ENCODE measurements at places on chromosomes 3 and 15. TPM values are rescaled to one million over a fixed set of nuclear protein-coding genes. Genes with fewer than 3 reads are reported as not detected.
A peak's percentile ranks its signal among the peaks of the same experiment; 100 is the strongest.

TRIM71 gene
- total RNA-seq = 0.05 TPM

CLRN1 gene
- not detected for total RNA-seq

CKMT1B gene
- 0.66 TPM for total RNA-seq

FSTL1 gene
- 0.12 TPM for total RNA-seq

CHRNB4 gene
- total RNA-seq = not detected

DNA sequence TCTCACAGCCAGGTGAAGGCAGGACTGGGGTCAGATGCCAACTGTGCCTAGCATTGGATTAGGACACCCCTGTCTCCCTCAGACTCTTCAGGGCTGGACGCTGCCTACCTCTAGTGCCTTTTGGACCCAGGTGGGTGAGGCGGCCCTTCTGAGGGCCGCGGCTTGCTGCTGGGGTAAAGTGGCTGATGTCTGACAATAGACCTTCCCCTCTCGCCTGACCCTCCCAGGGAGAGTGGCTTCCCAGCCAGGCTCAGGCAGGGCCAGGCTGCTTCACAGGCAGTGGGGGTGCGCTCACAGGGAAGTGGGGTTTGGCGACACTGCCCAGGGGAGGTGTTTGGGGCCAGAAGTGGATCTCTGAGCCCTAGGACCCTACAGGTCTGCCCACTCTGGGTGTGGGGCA lies 43.3 kb upstream of the C15orf39 start:
- no peak for DNase-seq

DNA sequence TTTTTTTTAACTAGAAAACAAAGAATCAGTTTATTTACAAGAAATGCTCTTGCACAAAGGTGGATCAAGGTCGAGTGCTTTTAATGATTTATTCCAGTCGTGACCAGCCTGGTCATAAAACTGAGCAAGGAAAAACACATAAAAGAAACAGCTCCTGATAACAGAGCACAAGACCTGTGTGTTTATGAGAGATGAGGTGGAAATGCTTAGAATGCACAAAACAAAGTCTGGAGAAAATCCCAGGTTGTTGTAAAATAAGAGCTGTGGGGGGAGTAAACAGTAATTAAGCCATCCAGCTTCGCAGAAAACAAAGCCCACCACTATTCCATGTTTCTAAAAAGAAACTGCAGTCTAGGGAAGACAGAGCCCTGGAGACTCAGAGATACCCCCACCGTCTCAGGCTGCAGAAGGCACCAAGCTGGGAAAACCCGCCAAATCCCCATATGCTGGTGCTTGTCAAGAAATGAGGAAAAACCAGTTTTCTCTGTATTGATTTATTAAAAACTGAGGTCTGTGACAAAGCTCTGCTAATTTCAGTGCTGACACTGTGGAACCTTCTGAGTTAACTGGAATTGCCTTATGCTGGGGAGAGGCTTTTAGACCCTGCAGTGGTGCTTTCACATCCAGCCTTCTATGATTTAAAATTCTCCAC lies 139.3 kb downstream of the ADAMTS17 start:
- DNase-seq = no peak

DNA sequence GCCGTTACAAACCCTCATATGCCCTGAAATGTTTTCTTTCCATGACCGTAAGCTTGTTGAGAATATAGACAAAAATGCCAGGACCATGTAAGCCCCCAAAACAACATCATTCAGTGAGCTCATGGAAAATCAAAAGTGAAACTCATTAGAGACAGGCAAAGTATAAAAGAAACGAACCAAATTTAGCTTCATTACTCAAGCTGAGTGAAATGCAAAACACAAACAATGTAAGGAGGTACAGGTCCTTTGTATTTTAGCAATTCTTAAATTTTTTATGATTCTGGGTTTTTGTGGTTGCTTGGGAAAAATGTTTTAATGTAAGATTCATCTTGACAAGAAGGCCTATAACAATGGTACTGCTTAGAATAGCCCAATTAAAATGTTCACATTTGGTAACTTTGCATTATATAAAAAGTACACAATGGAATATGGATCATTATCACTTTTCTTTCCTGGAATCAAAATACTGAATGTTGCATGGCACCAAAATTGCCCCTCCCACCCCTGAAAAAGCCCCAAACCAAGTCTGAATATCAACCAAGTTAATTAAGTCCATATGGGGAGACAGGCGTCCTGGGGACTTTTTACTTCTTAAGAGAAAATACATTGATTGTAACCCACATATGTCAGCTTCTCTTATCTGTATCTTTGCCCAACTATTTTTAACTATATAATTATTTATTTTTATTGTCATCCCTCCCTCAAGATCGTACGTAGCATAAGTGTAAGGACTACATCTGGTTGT lies 247.7 kb upstream of the CDIN1 start:
- no peak for DNase-seq

- no peak for DNase-seq
Measured at GRCh38 chr15:93289941-93290617, 201.1 kb upstream of the RGMA start.

DNA sequence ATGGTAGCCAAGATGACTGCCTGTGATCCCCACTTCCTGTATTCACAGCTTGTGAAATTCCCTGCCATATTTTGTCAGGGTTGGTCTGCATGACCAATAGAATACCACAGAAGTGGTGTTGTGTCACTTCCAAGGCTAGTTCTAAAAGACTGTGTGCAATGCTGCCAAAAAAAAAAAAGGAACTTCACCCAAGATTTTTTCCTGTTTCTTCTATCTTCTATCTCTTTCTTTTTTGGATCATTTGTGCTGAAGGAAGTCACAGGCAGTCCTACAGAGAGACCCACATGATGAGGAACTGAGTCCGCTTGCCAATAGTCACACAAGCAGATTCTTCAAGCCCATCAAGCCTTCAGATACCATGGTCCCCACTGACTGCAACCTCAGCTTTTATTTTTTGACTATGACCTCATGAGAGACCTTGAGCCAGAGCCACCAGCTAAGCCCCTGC lies 18.1 kb upstream of the RAF1 start:
- DNase-seq = no peak

DNA sequence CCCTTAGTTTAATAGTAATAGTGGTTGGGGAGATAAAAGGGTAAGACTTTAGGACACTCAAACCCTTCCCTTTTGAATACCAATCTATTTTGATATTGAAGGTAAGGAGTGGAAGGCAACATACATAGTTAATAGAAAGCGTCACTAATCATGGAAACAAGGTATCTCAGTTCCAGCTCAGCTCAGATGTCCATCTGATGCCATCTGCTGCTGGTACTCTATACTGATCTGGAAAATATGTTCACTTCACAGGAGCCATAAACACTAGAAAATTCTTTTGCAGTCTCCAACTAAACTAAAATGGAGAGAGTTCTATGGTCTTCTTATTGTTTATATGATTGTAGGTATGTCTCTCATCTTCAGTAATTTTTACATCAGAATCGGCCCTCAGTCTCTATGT lies 1777.1 kb downstream of the OTOL1 start:
- DNase-seq = no peak

DNA sequence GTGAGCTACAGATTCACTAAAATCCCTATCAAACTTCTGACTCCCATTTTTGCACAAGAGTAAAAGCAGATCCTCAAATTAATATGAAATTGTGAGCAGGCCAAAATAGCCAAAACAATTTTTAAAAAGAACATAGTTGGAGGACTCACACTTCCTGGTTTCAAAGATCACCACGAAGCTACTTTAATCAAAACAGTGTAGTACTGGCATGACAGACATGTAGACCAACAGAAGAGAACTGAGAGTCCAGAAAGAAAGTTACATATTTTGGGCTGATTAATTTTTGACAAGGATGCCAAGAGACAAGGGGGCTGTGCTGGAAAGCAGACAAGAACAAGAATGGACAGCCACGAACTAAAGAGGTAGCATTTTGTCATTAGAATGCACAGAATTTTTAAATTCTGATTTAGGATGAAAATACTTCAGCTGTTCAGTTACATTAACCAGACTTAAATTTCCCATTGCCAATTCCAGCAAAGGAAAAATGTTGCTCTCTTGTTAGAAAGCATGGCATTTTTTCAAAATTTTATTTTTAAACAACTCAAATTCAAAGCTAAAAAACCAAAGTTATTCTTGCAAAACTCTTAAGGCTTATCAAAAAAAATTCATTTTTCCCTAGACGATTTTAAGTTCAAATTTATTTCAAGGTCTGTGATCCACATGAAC lies 14.0 kb downstream of the RYK start:
- no peak for DNase-seq

DNA sequence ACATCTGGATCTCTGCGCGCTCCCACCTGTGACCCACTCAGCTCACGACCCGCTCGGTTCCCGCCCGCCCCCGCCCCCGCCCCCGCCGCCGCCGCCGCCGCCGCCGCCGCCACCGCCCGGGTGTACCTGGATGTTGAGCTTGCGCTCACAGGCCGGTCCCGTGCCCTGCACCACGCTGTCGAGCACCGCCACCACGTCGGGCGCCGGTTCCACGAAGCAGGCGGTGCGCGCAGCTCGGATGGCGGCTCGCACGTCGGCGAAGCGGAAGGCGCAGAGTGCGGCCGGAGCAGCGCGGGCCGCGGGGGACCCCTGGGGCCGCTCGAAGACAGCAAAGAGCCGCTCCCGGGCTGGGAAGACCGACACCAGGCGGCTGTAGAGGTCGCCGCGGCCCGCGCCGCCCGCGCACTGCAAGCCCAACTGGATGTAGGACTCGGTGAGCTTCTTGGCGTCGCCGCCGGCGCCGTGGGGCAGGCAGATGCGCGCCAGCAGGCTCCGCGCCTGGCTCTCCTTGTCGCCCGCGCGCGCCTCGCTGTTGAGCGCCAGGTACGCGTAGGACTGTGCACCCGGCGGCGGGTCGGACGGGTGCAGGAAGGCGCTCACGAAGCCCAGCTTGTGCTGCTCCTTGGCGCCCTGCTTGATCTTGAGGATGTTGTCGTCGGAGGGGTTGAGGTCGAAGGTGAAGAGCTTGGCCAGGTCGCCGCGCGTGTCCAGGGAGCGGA lies 1.1 kb downstream of the PLXND1 start:
- peak; percentile 80 for DNase-seq

- DNase-seq = no peak
Measured at GRCh38 chr3:64342940-64343688, 117.8 kb upstream of the PRICKLE2 start.

Measured in activated CD4-positive, alpha-beta T cell treated with anti-CD3 and anti-CD28 coated beads, Interleukin-2, amount 10 ng/mL, durations not matched to agents 24 days and 14 days (primary cell).